ENCODE measurements at places on chromosomes 2 and 18. TPM values are rescaled to one million over a fixed set of nuclear protein-coding genes. Genes with fewer than 3 reads are reported as not detected.

DNA sequence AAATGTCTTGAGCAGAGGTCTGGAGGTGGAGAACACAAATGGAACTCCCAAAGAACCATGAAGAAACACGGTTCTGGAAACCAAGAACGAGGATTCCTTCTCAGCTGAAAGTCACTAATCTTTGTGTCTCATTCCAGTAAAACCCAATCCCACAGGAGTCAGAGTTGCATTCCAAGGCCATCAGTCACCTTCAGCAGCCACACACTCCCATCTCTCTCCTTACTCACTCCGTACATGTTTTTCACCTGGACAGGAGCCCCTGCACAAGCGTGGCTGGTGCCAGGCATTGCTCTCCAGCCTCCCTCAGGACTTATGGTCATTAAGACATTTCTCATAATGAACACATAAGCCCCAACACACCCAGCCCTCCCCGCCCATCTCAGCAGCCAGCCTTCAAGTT, 175.4 kb upstream of the SIX2 start:
- no peak overlapping the region for H3K4me3 ChIP-seq
- no peak for DNase-seq
- no peaks in the 10 kb centered on the region for H3K4me1 ChIP-seq
- H3K36me3 ChIP-seq: no peaks in the 10 kb centered on the region
- H3K27me3 ChIP-seq: peaks cover 10% of the 10 kb centered on the region

DNA sequence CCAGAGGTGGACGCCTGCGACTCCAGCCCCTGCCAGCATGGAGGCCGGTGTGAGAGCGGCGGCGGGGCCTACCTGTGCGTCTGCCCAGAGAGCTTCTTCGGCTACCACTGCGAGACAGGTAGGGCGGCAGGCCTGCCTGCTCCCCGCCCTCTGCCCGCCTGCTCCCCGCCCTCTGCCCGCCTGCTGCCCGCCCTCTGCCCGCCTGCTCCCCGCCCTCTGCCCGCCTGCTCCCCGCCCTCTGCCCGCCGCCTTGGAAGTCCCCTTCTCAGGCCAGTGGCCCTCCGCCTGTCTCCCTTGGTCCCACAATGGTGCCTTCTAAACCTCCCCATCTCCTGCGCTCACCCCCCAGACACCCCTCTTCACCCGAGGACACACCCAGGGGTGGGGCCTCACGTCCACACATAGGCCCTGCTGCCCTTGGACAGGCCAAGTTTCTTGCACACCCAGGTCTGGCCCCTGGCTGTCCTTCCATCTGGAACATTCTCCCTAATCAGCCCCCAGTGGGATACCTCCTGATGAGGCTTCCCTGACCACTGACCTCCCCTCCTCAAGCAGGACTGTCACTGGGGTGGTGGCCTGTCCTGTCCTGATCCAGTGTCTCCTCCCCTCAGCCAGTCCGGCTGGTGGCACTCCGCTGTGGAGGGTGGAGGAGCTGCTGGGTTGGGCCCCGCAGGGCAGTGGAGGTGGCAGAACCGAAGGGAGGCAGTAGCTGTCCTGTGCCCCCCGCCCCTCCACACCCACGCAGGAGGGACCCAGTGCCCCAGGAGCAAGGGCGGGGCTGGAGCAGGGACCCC, 37.9 kb downstream of the MTERF4 start:
- DNase-seq: peak; percentile 38
- H3K36me3 ChIP-seq: no peaks in the 10 kb centered on the region
- H3K4me3 ChIP-seq: no peak overlapping the region
- H3K27me3 ChIP-seq: no peaks in the 10 kb centered on the region
- no peaks in the 10 kb centered on the region for H3K4me1 ChIP-seq

OSBPL6 gene
- 3.0 TPM for total RNA-seq

CD226 gene
- total RNA-seq: 0.07 TPM

SFXN5 gene
- total RNA-seq: 25.7 TPM

- H3K4me1 ChIP-seq: no peaks in the 10 kb centered on the region
- H3K36me3 ChIP-seq: no peaks in the 10 kb centered on the region
- no peak overlapping the region for H3K27ac ChIP-seq
Observed at GRCh38 chr2:226256709-226257376, 542.8 kb downstream of the IRS1 start.

- H3K36me3 ChIP-seq: no peaks in the 10 kb centered on the region
- no peaks in the 10 kb centered on the region for H3K27me3 ChIP-seq
- no peaks in the 10 kb centered on the region for H3K4me1 ChIP-seq
Observed at GRCh38 chr2:14516844-14517243, 115.7 kb upstream of the LRATD1 start.

GRCh38 chr2:205730191-205730590, 47.9 kb downstream of the NRP2 start:
- no peaks in the 10 kb centered on the region for H3K36me3 ChIP-seq
- DNase-seq: no peak
- H3K27ac ChIP-seq: peak overlapping the region; percentile 11
- H3K4me1 ChIP-seq: peaks cover 30% of the 10 kb centered on the region
- no peak overlapping the region for H3K4me3 ChIP-seq

GRCh38 chr2:190407662-190408537, at the start of gene MFSD6:
Gene MFSD6 (plus strand): TSS chr2:190408355. CDS start chr2:190436030, 27,675 bp downstream.
- H3K4me1 ChIP-seq: no peaks in the 10 kb centered on the region
- H3K36me3 ChIP-seq: no peaks in the 10 kb centered on the region
- peak within 1 kb of the TSS; percentile 94 for H3K4me3 ChIP-seq
- peaks cover 14% of the 10 kb centered on the region for H3K27me3 ChIP-seq
- peak; percentile 83 for DNase-seq

RGPD8 gene
- 17.4 TPM for total RNA-seq

COL6A3 gene
- 158 TPM for total RNA-seq

NOTO gene
- not detected for total RNA-seq

GNAL gene
- 7.1 TPM for total RNA-seq

GPC1 gene
- total RNA-seq: 71.4 TPM

DNA sequence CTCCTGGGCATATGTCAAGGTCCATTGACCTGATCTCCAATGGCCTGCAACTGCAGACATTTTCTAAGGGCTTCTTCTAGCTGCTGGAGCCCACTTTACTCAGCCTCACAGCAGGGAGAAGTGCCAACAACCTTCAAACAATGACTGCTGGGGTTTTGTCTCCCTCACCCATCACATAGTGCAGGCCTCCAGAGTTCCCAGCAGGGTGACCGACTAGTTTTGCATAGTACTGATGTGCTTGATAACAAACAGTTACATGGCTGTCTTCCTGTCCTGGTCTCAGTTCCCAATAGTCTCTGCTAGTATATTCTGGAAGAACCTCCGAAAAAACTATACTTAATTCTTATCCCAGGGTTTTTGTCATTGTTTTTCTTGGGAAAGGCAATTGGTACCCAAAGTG, 10.4 kb upstream of the NETO1 start:
- no peak overlapping the region for H3K4me3 ChIP-seq
- no peak for DNase-seq
- no peaks in the 10 kb centered on the region for H3K36me3 ChIP-seq
- H3K27me3 ChIP-seq: peaks cover 1% of the 10 kb centered on the region
- H3K27ac ChIP-seq: no peak overlapping the region
- H3K4me1 ChIP-seq: no peaks in the 10 kb centered on the region

DNA sequence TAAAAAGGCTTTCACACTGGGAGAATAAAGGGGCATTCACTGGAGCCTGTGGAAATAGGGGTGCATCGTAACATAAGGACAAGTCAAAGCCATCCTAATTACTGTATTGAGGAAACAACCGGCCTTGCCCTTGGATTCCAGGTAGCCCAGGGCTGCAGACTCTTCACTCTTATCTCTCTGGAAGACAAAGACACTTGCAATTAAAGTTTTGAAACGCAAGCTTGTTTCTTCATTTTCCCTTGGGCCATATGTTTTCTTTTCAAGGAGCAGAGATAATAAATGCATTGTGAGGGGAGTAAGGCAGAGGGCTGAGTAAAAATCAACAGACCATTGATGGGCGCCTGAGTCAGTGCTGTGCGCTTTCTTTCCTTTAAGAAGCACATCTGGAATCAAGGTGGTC, 11.5 kb downstream of the TNFRSF11A start:
- no peaks in the 10 kb centered on the region for H3K36me3 ChIP-seq
- H3K27ac ChIP-seq: no peak overlapping the region
- H3K27me3 ChIP-seq: peaks cover 5% of the 10 kb centered on the region
- H3K4me3 ChIP-seq: no peak overlapping the region
- H3K4me1 ChIP-seq: peaks cover 7% of the 10 kb centered on the region

GRCh38 chr18:65230311-65230710, 520.5 kb upstream of the CDH7 start:
- no peak overlapping the region for H3K4me3 ChIP-seq
- H3K27ac ChIP-seq: no peak overlapping the region
- no peak for DNase-seq
- H3K36me3 ChIP-seq: no peaks in the 10 kb centered on the region
- no peaks in the 10 kb centered on the region for H3K4me1 ChIP-seq

- H3K27me3 ChIP-seq: no peaks in the 10 kb centered on the region
- H3K4me1 ChIP-seq: peaks cover 9% of the 10 kb centered on the region
- no peak for DNase-seq
- H3K36me3 ChIP-seq: no peaks in the 10 kb centered on the region
- H3K4me3 ChIP-seq: no peak overlapping the region
- H3K27ac ChIP-seq: no peak overlapping the region
Observed at GRCh38 chr2:68040078-68040477, 22.7 kb downstream of the C1D start.

Data from hepatocyte (in vitro differentiated cells).